ENCODE measurements at places on chromosomes 5 and 9.
A peak's percentile ranks its signal among the peaks of the same experiment; 100 is the strongest.

GRCh38 chr9:4214486-4214885, 85.4 kb downstream of the GLIS3 start:
- DNase-seq: no peak

GRCh38 chr9:2228132-2228531, 213.0 kb downstream of the SMARCA2 start:
- peak; percentile 31 for DNase-seq

- DNase-seq: no peak
Measured at GRCh38 chr5:143019614-143020515, 249.7 kb downstream of the ARHGAP26 start.

GRCh38 chr5:177405805-177406204, 3.6 kb downstream of the F12 start:
- no peak for DNase-seq

DNA sequence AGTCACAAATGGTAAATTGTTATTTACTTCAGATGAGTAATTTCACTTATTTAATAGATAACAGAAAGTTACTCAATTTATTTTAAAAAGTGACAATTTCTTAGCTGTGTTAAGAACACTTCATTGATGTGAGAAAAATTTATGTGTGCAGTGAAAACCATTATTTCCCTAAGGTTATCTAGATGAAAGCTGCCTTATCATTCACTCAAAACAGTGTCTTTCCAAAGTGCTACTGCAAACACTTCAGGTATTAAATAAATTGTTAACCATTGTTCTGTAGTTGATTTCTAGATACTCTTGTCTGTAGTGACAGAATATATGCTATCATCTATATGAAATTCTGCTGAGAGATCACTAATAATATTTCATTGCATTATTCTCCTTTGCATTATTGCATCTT, 33.5 kb upstream of the PRDM9 start:
- no peak for DNase-seq

DNA sequence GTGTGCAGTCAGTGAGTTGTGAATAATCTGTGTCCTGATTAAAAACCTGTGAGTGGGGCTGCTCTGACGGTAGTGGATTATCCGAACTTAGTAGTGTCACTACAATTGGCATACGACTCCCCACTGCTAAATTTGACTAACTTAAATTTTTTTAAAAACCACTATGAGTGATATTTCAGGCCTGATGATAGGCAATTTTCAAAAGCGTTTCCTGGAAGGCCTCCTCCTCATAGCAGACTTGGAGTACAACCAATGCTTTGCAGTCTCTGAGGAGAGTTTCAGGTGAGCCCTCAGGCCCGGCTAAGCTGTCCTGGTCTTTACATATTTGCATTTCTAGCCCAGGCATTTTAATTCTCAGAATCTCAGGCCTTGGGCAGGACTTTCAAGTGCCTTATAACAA, 10.8 kb downstream of the BTNL8 start:
- DNase-seq: no peak

- DNase-seq: no peak
Measured at GRCh38 chr5:67802766-67803165, 412.8 kb upstream of the PIK3R1 start.

- no peak for DNase-seq
Measured at GRCh38 chr9:15377625-15378540, 44.8 kb upstream of the SNAPC3 start.

GRCh38 chr5:54514291-54514690, 3.3 kb upstream of the SNX18 start:
- no peak for DNase-seq

GRCh38 chr9:89773170-89773569, 168.4 kb downstream of the GADD45G start:
- DNase-seq: no peak

DNA sequence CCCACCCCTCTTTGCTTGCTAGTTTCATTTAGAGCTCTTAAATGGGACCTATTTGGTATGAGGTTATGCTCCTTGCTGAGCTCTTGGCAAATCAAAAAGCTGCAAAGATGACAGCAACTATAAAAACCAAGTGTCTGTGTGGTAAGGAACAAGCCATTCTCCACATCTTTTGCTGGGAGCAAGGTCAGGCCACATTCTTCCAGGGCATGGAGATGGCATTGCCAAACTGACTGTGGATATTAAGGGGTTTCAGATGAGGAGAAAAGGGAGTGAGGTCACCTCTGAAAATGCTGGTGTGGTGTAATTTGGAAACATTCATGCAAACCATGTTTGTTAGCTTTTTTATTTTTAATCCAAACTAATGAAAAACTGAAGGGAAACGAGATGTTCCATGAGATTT, 218.8 kb upstream of the IL12B start:
- DNase-seq: no peak

GRCh38 chr9:86721843-86722705, 225.2 kb downstream of the GAS1 start:
- no peak for DNase-seq

GRCh38 chr5:9231842-9232241, 314.0 kb downstream of the SEMA5A start:
- no peak for DNase-seq

DNA sequence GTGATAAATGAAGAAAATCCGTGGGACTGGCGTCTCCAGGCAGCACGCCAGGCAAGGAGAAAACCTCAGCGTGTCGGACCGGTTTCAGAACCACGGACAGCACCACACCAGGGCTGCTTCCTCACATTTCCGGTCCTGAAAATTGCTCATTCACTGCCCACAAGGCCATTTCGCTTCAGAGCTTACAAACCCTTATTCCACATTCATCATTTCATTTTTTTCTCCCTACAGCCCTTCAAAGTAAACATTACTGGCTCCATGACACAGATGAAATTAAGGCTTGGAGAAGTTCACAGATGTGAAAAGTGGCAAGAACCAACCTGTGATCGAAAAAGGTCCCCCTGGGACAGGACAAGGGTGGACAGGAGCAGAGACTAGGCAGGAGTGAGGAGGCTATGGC, 1.5 kb upstream of the GPRIN1 start:
- peak; percentile 50 for DNase-seq

GRCh38 chr5:6491919-6492290, 43.2 kb downstream of the UBE2QL1 start:
- DNase-seq: no peak

DNA sequence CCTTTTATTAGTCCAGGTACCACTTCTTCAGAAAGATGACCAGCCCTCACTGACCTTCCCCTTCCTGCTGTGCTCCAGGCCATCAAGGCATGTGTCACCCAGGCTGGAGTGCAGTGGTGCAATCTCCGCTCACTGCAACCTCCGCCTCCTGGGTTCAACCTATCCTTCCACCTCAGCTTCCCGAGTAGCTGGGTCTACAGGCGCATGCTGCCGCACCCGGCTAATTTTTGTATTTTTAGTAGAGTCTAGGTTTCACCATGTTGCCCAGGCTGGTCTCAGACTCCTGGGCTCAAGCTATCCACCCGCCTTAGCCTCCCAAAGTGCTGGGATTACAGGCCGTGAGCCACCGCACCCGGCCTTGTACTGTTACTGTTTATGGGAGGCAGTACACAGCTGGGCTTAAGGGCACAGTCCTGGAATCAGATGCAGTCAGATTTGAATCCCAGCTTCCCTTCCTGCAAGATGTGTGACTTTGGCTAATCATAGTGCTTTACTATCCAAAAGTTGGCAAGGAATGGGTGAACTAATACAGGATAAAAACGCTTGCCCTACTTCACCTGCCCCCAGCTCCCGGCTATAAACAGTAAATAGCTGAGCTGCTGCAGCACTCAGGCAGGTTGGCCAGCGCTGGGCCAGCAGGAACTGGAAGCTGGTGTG, 483 bp upstream of the EIF4EBP3 start:
- DNase-seq: no peak

DNA sequence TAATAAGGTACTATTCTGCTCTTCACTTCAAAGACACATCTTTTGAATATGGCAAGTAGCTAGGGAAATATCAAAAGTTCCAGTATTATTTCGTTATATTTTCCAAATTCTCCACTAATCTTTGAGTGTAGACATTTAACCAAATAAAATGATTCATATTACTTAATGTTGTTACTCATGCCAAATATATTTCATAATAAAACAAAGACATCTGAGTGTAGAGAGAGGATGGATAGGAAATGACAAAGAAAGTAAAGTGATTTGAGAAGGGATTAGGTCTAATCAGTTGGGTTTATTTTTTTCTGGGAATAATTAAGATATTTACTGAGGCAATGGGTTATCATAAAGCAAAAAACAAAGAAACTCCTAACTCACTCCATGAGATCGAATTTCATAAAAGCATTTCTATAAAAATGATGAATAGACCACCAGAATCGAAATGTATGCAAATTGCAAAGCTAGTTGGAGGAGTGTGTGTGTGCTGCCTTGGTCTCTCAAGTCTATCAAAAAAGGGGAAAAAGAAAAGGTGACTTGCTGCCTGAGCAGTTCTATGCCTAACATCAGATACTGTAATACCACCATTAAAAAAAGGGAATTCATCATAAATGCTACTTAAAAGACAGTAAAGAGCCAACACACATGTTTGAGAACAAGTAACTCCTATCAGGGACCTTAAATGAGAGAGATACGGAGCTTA, 255.5 kb downstream of the PDE4D start:
- DNase-seq: no peak

- DNase-seq: no peak
Measured at GRCh38 chr9:20929276-20929675, 102.2 kb downstream of the HACD4 start.

GRCh38 chr9:114697951-114698351, 16.0 kb upstream of the TEX48 start:
- no peak for DNase-seq

- no peak for DNase-seq
Measured at GRCh38 chr9:6708732-6709131, 49.0 kb upstream of the KDM4C start.

- DNase-seq: no peak
Measured at GRCh38 chr9:126371007-126371870, 44.6 kb downstream of the MVB12B start.

- DNase-seq: no peak
Measured at GRCh38 chr9:7756088-7756487, 43.5 kb downstream of the DMAC1 start.

DNA sequence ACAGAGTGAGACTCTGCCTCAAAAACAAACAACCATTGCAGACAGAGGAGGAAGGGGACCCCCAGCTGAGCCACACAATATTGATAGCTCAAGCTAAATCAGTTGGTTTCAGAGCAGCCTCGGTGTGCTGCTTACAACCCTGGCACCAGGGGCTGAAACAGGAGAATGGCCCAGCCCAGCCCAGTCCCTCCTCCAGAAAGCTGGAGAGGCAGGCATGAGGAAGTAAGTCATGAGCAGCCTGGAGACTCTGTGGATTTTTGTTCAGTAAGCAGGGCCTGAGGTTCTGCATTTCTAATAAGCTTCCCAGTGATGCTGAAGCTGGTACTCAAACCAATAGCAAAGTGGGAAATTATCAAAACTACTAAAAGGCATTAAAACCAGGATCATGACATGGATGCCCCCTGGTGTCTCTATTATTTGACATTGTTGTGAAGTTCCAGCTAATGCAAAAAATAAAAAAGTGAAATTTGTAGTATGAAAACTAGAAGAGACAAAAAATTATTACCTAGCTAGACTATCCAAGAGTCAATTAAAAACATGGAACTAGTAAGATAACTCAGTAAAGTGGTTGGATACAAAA, 14.2 kb downstream of the PRRT1B start:
- no peak for DNase-seq

DNA sequence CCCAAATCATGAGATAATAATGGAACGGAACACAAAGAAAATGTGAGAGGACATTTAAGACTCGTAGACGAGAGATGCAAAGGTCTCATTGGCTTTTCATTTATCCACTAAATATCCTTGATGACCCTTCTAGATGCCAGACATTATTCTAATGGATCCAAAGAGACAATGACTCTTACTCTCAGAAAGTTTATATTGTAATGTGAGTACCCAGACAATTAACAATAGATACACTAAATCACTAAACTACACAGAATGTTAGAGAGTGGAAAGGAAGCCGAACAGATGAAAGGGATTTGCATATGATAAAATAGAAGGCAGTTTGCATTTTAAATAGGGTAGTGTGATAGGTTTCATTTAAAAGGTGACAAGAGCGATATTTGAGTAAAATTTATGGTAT, 973.3 kb downstream of the TAF11L14 start:
- no peak for DNase-seq

- no peak for DNase-seq
Measured at GRCh38 chr9:116692616-116693015, 5.5 kb downstream of the TRIM32 start.

DNA sequence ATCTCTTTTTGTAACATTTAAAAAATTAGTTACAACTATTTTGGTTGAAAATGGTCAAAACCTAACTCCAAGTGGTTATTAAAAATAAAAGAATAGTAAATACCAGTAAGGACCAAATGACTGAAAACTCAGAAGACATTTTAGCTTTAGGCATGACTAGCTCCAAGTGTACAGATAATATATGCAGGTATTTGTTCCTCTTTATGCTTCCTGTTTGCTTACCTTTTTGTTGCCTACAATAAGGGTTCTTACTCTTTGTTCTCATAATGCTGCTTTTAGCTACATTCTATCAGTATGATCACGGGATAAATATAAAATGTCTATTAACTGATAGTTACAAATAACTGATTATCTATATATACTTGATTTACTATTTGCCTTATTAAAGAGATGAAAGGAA, 259.6 kb downstream of the CDH12 start:
- DNase-seq: no peak

DNA sequence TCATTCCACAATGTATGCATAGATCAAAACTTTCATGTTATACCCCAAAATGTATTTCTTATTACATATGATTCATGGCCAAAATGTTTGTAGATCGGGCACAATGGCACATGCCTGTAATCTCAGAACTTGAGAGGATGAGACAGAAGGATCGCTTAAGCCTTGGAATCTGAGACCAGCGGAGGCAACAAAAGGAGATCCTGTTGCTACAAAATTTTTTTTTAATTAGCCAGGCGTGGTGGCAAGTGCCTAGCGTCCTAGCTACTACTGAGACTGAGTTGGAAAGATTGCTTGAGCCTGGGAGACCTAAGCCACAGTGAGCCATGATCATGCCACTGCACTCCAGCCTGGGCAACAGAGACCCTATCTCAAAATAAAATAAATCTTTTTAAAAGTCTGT, 89.9 kb downstream of the MAPKAP1 start:
- no peak for DNase-seq

GRCh38 chr9:89576404-89576839, 28.4 kb upstream of the GADD45G start:
- peak; percentile 40 for DNase-seq

GRCh38 chr9:126406075-126406667, 79.5 kb downstream of the MVB12B start:
- DNase-seq: no peak

DNA sequence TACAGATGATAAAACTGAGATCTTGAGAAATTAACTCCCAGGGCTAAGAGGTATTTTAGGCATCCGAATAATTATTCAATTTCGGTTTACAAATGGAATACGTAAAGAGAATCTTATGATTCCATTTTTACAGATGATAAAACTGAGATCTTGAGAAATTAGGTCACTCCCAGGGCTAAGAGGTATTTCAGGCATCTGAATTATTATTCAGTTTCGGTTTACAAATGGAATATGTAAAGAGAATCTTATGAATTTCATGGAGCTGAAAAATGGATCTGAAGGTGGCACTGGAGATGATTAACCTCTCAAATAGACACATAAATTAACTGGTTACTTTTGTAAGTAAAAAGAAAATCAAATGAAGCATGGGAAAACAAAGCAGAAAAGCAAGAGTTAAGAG, 44.2 kb downstream of the FGF1 start:
- DNase-seq: no peak

GRCh38 chr5:180095545-180095944, 24.0 kb upstream of the RNF130 start:
- DNase-seq: no peak
